ENCODE measurements at places on chromosomes 3 and 15. TPM values are rescaled to one million over a fixed set of nuclear protein-coding genes. Genes with fewer than 3 reads are reported as not detected.

The ZNF860 gene
- 0.35 TPM for polyA plus RNA-seq

The SPTSSB gene
- 0.20 TPM for polyA plus RNA-seq

The CNTN3 gene
- 0.74 TPM for polyA plus RNA-seq

The SLC22A14 gene
- polyA plus RNA-seq: 0.07 TPM

The IGSF11 gene
- 0.07 TPM for polyA plus RNA-seq

The CCR9 gene
- polyA plus RNA-seq: not detected

The THRB gene
- polyA plus RNA-seq: 2.1 TPM
